ENCODE measurements at places on chromosomes 16 and 17.

GRCh38 chr17:49434821-49435670 is 20.4 kb upstream of the PHB1 start:
- DNase-seq: no peak

GRCh38 chr17:30336369-30337171 is 2.7 kb upstream of the TMIGD1 start:
- no peak for DNase-seq

DNA sequence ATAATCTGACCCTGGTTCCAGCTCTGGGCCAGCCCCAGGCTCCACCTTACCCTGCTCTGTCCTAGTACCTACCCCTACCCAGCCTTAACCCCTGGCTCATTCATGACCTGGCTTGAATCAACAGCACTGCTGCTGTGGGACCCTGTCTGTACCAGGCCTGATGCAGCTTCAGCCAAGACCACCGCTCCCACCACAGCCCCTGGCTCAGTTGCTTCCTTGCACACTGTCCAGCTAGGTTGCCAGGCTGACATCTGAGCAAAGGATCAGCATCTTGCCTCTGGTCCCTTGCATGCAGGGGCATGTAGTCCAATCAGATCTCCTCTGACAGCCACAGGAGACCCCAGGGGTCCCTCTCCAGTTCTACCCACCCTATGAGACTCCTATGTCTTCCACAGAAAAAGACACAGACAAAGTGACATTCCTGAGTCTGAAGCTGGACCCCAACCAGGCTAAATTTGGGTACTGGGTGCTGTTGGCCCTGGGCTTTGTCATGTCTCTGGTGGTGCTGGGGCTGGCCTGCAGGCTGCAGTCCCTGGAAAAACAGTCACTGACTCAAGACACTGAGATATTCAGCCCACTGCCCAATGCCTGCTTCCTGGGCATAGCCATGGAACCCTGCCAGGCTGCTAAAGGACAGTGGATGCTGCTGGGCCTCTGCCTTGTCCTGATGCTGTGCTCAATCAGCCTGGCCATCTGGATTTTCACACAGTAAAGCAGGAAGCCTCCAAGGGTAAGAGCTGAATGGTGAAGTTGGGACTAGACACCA is 3.9 kb upstream of the KCNH6 start:
- no peak for DNase-seq

DNA sequence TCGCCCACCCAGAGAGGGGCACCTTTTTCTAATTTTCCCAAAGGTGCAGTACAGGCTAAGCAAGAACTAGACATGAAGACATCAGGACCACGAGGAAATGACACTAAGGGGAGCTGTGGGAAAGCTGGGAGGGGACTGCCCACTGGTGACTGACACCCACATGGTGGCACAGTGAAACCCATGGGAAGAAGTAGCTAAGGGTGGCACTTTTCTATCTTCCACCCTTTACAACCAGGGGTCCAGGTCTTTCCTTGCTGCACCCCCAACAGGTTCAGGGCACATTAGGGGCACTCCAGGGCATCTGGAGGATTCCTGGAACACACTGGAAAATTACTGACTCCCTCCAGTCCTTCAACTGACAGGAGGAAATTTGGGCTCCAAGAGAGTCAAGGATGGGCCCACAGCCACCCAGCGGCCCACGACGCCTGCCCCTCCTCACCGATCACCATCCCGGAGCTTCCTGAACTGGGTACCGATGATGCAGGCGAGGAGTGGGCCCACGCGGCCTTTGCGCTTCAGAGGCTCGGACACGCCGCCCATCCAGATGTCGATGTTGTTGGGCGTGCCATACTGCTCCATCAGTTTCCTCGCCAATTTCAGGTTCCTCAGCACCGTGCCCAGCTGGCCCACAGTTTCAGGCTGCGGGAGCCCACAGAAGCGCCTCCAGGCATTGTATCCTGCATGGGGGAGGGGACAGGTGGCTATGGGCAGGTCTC is 9.4 kb downstream of the MPO start:
- no peak for DNase-seq
